ENCODE measurements at places on chromosomes 1 and 21.

GRCh38 chr1:83802460-83803152, 196.3 kb downstream of the TTLL7 start:
- H3K27ac ChIP-seq: no peak overlapping the region
- DNase-seq: no peak
- no peak overlapping the region for H3K4me3 ChIP-seq
- no peaks in the 10 kb centered on the region for H3K27me3 ChIP-seq
- no peaks in the 10 kb centered on the region for H3K36me3 ChIP-seq

- peaks cover 3% of the 10 kb centered on the region for H3K27me3 ChIP-seq
- H3K36me3 ChIP-seq: no peaks in the 10 kb centered on the region
- H3K4me1 ChIP-seq: peaks cover 3% of the 10 kb centered on the region
- H3K27ac ChIP-seq: peak overlapping the region; percentile 66
- DNase-seq: no peak
Measured at GRCh38 chr1:156583821-156584622, 4.5 kb downstream of the TTC24 start.

- no peaks in the 10 kb centered on the region for H3K36me3 ChIP-seq
- DNase-seq: no peak
- no peak overlapping the region for H3K27ac ChIP-seq
- H3K4me1 ChIP-seq: no peaks in the 10 kb centered on the region
Measured at GRCh38 chr21:31537872-31538576, 121.5 kb upstream of the SOD1 start.

GRCh38 chr21:17523007-17523451, 10.2 kb downstream of the CXADR start:
- H3K4me3 ChIP-seq: no peak overlapping the region
- H3K4me1 ChIP-seq: no peaks in the 10 kb centered on the region
- DNase-seq: no peak

- H3K27ac ChIP-seq: peak overlapping the region; percentile 98
- H3K36me3 ChIP-seq: peaks cover 2% of the 10 kb centered on the region
- H3K4me3 ChIP-seq: no peak overlapping the region
- no peaks in the 10 kb centered on the region for H3K27me3 ChIP-seq
- no peak for DNase-seq
Measured at GRCh38 chr1:116508085-116508983, 62.5 kb downstream of the CD58 start.

- H3K36me3 ChIP-seq: no peaks in the 10 kb centered on the region
- peaks cover 22% of the 10 kb centered on the region for H3K27me3 ChIP-seq
- peaks cover 7% of the 10 kb centered on the region for H3K4me1 ChIP-seq
- no peak overlapping the region for H3K4me3 ChIP-seq
Measured at GRCh38 chr21:42446531-42446930, 42.8 kb downstream of the UBASH3A start.

- H3K36me3 ChIP-seq: no peaks in the 10 kb centered on the region
- H3K27me3 ChIP-seq: peaks cover 29% of the 10 kb centered on the region
- peak; percentile 46 for DNase-seq
- H3K27ac ChIP-seq: no peak overlapping the region
- no peaks in the 10 kb centered on the region for H3K4me1 ChIP-seq
Measured at GRCh38 chr1:29519788-29520110, 283.4 kb downstream of the PTPRU start.

DNA sequence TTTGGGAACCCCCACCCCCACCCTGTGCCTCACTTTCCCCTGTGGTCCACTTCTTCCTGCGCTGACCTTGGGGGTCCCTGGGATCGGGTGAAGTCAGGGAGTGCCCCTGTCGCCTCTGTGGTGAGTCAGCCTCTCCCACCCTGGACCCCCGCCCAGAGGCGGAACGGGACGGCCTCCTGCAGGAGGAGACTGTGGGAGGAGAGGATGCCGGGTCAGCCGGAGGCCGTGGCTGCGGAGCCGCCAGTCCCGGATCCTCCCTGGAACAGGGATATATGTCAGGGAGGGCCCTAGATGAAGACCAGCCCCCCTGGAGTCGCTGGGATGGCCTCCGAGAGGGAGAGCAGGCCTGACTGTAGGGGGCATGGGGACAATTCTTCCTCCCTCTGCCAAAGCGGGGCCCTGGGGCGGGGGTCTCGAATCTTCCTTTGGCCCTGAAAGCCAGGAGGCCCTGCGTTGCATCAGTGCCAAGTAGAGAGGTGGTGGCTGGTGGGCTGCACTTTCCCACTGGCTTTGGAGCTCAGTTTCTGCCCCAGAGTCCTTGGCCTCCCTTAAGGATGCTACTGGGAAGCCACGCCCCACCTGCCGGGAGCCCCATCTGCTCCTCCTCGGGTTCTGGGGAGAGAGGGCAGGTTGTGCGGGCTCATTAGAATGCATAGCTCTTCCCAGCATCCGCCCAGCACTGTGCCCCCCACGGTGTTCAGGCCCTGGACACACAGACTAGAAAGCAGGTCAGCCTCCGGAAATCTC, 930 bp downstream of the ARHGEF10L start:
- no peaks in the 10 kb centered on the region for H3K36me3 ChIP-seq
- H3K4me3 ChIP-seq: peak overlapping the region; percentile 85
- no peaks in the 10 kb centered on the region for H3K27me3 ChIP-seq

DNA sequence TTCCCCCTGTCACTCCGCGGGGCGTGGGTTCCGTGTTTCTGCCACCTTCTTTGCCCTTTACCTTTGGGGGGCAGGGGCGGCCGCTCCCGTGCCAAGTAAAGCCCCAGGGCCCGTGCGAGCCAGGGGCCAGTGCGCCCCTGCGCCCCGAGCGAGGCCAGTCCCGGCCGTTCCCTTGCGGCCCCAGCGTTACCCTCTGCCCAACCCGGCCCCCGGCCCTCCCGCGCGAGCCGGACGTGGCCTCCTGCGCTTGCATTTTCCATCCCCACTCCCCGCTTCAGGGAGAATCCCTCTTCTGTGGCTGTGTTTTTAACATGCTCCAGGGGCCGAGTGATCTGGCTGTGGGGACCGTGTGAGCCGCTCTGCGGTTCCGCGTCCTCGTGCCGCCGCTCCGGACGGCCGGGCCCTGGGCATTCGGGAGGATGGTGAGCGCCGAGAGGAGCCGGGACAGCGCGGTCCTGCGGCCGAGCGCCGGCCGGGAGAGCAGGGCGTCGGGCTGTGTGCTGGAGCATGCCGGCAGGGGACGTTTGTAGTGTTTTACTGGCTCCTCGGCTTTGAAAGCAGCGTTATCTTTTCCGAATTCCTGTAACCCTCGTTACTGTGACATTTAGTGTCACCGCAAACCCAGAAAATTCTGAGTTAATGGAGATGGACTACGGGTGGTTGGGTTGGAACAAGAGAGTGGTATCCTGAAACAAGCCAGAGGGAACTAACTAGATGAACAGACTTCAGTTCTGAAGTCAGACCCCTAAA, 1.0 kb downstream of the GALNT2 start:
- H3K4me1 ChIP-seq: peaks cover 50% of the 10 kb centered on the region

DNA sequence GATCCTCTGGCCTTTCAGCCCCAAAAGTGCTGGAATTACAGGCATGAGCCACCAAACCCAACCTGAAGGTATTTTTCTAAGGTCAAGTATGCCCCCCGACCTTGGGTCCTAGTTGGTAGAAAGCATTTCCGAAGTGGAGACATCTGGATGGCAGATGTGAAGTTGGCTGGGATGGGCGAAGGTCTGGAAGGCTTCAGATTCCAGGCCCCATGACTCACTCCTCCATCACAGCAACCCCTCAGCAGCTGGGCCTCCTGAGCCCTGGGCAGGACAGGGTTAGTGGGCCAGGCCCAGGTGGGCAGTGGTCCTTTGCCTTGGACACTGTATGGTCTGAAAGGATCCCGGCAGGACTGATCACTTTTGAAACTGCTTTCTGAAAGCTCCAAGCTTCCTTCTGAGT, 23.3 kb downstream of the NAV1 start:
- H3K4me1 ChIP-seq: peaks cover 76% of the 10 kb centered on the region
- H3K36me3 ChIP-seq: no peaks in the 10 kb centered on the region
- peak overlapping the region; percentile 88 for H3K27ac ChIP-seq
- no peak for DNase-seq

DNA sequence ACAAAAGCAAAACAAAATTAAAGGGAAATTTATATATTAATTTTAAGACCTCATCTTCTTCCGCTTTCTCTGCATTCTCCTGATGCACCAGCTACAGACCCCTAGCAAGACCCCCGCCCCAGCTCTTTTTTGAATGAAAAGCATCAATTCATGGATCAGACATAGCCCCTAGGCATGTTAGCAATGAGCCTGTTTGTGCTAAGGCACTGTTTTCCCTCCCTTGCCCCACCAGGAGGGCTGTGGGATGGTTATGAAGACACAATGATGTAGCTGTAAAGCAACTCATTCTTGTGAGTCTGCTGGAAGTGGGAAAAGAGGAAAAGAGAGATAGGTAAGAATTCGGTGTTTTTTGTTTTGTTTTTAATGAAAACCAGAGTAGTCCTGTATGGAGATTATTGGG, 88.5 kb upstream of the ZBTB18 start:
- H3K27ac ChIP-seq: no peak overlapping the region
- no peaks in the 10 kb centered on the region for H3K4me1 ChIP-seq
- DNase-seq: no peak
- no peak overlapping the region for H3K4me3 ChIP-seq

GRCh38 chr21:41824466-41825207, 54.5 kb downstream of the PRDM15 start:
- H3K4me3 ChIP-seq: no peak overlapping the region
- H3K4me1 ChIP-seq: no peaks in the 10 kb centered on the region
- DNase-seq: no peak
- H3K36me3 ChIP-seq: peaks cover 14% of the 10 kb centered on the region
- no peaks in the 10 kb centered on the region for H3K27me3 ChIP-seq

DNA sequence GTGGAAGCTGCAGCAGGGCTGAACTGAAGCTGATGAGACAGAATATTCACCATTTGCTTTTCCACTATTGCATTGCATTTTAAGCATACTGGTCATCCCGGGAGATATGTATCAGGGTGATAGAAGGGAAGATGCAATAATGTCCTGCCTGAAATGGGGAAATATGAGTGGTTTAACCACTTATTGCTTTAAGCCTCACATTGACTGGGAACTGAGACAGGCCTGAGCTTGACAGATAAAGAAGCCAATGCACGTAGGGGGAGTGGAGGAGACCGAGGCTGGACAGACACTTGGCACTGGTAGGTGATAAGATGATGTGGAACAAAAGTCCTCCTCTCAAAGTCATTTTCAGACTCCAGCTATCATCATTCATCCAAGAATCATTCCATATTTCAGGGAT, 911.7 kb upstream of the NCAM2 start:
- no peak overlapping the region for H3K27ac ChIP-seq
- H3K36me3 ChIP-seq: no peaks in the 10 kb centered on the region
- H3K27me3 ChIP-seq: no peaks in the 10 kb centered on the region
- no peaks in the 10 kb centered on the region for H3K4me1 ChIP-seq
- H3K4me3 ChIP-seq: no peak overlapping the region
- DNase-seq: no peak

DNA sequence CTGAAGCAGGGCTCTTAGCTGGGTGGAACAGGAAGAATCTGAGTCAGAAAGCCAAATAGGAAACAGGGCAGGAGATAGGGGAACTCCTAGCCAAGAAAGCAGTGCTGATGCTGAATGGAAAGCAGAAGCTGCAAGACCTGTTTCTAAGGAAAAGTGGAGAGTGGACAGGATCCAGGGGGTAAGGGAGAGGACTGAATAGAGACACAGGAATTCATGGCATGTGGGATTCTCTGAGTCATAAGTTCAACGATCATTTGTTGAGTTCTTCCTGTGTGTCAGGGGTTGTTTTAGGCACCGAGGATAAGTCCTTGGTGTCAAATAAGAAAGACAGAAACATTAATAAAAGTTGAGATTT, 153.8 kb upstream of the FGGY start:
- peaks cover 38% of the 10 kb centered on the region for H3K4me1 ChIP-seq
- no peaks in the 10 kb centered on the region for H3K36me3 ChIP-seq
- H3K4me3 ChIP-seq: no peak overlapping the region
- H3K27me3 ChIP-seq: no peaks in the 10 kb centered on the region
- DNase-seq: no peak

GRCh38 chr1:2610036-2610959, 22.5 kb downstream of the MMEL1 start:
- H3K36me3 ChIP-seq: peaks cover 2% of the 10 kb centered on the region
- DNase-seq: no peak
- H3K27ac ChIP-seq: no peak overlapping the region
- peaks cover 7% of the 10 kb centered on the region for H3K4me1 ChIP-seq
- peaks cover 2% of the 10 kb centered on the region for H3K27me3 ChIP-seq
- H3K4me3 ChIP-seq: no peak overlapping the region

DNA sequence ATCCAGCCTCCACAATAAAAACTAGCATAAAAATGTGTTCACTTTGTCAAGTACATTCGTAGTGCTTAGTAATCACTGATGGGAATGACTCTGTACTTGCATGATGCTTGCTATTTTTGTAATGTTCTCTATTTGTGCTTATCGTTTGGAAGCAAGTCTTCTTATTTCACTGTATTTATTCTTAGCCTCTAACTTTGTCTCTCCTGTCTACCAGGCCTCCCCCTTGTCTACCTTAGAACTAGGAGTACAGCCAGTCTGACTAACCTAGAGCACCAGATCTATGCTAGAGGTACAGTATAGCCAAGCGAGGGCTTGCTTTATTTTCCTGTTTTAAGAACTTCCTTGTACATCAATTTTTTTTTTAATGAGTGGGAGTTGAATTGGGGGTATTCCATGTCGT, 108.2 kb downstream of the VPS13D start:
- H3K4me1 ChIP-seq: peaks cover 65% of the 10 kb centered on the region
- peaks cover 25% of the 10 kb centered on the region for H3K36me3 ChIP-seq
- peak overlapping the region; percentile 89 for H3K27ac ChIP-seq
- no peaks in the 10 kb centered on the region for H3K27me3 ChIP-seq
- DNase-seq: no peak

DNA sequence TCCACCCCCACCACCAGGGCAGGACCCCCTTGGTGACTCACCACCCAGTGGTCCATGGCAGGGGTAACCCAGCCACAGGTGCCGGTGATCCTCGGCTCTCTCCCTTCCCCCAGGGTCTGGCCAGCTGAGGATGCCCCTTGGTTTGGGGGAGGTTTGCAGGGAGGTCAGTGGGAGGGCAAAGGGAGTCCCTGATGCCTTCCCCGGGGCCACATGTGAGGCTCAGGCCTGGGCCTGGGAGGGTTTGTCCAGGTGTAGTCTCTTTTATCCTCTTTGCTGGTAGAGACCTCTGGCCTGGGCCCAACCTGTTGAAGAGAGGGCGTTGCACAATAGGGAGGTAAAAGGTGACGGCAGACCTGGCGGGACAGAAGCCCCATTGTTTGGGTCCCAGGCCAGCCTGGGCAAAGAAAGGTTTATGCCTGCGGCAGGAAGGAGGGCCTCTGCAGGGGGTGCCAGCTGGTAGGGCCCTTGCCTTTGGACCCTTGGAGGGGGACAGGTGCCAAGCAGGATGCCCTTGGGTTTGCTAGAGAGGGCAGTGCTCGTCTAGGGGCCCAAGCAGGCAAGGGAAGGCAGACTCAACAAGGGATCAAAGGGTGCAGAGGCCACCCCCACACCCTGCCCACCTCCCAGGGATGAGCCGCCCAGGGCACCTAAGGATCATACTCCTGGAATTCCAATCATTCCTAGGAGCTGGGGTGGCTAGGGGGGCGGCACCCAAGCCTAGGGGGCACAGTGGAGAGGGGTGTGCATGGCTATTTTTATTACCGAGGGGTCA, 760 bp upstream of the TINAGL1 start:
- no peak for DNase-seq
- H3K36me3 ChIP-seq: no peaks in the 10 kb centered on the region
- no peaks in the 10 kb centered on the region for H3K27me3 ChIP-seq
- H3K27ac ChIP-seq: peak overlapping the region; percentile 71
- H3K4me3 ChIP-seq: no peak overlapping the region
